ENCODE measurements at places on chromosomes 5 and 9.

GRCh38 chr9:113340011-113340699 lies at the start of gene WDR31:
Gene WDR31, minus strand, starts transcription at chr9:113340275. Its CDS starts 8,253 bp downstream, at chr9:113332022.
- peak; percentile 85 for DNase-seq

- DNase-seq, result peak; percentile 71
Observed at GRCh38 chr5:136042665-136043121, 13.9 kb downstream of the TGFBI start.

DNA sequence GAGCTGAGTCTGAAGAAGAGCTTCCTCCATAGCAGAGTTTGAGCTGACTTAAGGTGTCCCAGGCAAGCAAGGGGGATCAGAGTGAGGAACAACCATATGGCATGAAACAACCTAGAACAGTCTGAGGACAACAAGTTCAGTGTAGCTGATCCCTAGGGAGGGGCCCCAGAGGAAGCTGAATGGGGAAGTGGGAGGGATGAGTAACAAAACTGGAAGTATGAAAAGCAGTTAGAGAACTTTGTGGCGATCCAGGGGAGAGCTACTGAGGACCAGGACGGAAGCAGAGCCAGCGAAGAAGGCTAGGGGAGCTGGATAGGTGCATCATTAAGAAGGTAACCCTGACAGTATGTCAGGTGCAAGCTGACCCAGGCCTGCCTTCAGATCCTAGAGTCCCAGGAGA lies 580.8 kb downstream of the BNC2 start:
- no peak for DNase-seq

DNA sequence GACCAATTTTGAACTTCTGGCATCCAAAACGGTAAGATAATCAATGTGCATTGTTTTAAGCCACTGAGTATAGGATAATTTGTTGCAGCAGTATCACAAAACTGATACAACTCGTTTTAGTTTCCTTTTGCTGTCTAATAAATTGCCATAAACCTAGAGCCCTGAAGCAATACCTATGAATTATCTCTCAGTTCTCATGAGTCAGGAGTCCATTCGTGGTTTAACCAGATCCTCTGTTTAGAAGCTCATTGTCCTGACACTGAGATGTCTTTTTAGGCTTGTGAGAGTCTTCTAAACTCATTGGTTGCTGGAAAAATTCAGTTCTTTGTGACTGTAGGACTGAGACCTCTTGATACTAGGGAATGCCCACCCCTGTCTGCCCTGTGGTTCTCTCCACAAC lies 262.9 kb downstream of the SEMA5A start:
- DNase-seq, result peak; percentile 54

- peak; percentile 63 for DNase-seq
Observed at GRCh38 chr5:38426490-38426889, 130.0 kb downstream of the LIFR start.

GRCh38 chr5:56974241-56974640 lies 22.3 kb upstream of the MIER3 start:
- DNase-seq, result no peak

- no peak for DNase-seq
Observed at GRCh38 chr5:68268101-68268851, 52.7 kb downstream of the PIK3R1 start.

GRCh38 chr9:20200991-20201431 lies 412.2 kb upstream of the SLC24A2 start:
- DNase-seq, result no peak

DNA sequence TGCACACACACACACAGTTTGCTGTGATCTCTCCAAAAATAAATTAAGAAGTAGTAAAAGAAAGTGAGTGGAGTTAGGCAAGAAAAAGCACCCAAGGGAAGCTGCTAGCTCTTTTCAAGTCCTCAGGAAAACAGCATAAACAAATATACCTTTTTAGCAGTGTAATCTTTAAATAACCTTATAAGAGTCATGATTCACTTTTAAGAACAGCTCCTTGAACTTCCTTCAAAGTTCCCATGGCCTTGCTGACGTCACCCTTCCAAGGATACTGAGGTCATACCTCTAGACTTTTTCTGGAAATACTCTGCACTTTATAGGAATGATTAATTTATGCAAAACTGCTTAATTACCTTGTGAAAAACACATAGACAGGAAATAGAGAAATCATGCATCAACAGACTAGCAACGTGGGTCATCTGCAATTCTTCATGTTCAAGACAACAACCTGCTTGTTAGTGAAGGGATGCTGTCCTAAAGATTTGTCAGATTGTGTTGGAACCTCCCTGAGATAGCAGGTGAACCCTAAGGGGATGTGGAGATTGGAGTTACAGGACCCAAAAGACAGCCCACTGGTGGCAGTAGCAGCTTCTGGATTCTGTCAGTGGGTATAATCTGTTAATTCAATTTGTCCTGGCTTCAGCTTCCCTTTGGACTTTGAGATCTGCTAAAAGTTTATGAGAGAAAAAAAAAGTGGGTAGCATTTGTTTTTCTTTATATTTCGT lies 229.0 kb downstream of the ELAVL2 start:
- DNase-seq, result no peak

DNA sequence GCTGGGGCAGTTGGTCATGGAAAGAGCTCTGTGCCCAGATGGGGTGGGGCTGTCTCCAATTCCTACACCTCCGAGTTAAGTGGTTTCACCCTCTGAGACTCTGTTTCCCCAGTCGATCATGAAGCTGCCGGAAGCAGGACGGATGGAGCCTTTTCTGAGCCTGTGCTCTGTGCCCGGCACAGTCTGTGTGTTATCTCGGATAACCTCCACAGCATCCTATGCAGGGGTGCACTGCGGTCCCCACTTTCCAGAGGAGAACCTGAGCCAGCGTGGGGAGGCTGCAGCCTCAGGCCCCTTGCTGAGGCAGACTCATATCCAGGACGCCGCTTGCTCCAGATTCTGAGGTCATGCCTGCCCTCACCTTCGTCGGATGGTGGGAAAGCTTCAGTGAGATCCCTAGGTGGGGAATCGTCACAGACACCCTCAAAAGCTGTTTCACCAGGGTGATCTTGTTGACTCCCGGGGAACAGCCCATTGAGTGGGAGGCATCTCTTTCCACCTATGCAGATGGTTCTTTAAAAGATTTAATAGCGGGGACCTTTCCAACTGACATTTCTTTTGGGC lies 6.9 kb upstream of the COL5A1 start:
- no peak for DNase-seq

DNA sequence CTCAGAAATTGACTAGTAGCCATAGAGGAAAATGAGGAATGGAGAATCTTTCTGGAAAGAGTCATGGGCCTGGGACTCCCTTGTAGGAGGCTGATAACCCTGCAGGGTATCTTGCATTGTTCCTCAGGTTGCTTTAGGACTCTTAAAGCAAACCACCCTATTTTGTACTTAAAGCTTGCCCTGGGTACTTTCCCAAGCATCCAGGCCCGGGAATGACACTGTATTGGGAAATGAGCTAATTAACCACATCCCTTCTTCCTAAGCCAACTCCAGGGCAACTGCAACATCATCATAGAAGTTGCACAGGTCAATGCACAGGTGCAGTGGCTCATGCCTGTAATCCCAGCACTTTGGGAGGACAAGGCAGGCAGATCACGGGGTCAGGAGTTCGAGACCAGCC lies 55.9 kb downstream of the UGCG start:
- DNase-seq, result peak; percentile 75

DNA sequence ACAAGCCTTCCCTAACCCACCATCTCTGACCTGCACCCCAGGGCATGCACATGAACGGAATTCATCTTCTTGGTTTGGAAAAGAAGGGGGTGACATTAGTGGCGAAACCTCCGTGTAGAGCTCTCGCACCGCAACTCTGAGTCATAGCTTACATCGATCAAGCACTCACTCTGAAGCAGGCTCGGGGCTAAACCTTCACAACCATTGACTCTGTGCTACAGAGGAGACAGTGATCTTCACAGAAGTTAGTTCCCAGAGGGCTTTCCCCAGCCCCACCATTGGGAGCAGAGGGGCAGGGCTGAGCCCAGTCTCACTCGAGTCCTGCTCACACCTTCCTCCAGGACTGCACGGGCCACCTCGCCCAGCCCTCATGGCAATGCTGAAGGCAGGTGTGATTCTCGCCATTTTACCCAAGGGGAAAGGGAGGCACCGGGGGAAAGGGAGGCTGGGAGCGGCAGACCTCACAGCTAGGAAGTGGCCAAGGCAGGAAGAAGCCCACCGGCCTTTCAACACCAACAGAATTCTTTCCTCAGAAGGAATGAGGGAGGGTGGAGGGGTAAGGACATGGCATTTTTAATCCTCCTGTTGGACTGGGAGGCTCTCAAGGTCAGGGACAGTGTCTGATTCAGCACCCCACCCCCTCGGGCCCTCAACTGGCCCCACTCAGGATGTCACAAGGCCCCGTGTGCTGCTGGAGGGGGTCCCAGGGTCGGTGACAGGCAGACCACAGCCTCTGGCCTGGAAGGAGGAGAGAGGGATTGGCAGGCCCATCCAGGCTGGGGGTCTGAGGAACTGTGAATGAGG lies 25.9 kb upstream of the IL17B start:
- DNase-seq, result peak; percentile 97

GRCh38 chr5:76114179-76114851 lies 31.1 kb downstream of the SV2C start:
- DNase-seq, result no peak

GRCh38 chr9:134064711-134065110 lies 3.1 kb downstream of the BRD3 start:
- no peak for DNase-seq

DNA sequence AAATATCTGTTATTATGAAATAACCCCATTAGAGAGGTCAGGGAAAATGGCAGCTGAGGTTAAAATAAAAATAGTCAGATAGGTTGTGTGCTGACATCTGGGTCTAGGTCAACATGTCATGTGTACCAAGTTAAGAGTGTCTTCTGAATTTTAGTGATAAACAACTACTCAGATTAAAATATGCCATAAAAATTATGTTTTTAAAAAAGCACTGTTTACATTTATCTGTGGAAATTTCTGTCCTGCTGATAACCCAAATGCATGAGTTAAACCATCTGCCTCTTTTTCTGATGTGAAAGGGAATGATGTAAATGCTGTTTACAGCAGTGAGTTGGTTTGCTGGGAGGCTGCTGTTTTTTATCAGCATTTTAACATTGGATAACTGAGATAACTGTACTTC lies 361.2 kb upstream of the TARS1 start:
- DNase-seq, result no peak

DNA sequence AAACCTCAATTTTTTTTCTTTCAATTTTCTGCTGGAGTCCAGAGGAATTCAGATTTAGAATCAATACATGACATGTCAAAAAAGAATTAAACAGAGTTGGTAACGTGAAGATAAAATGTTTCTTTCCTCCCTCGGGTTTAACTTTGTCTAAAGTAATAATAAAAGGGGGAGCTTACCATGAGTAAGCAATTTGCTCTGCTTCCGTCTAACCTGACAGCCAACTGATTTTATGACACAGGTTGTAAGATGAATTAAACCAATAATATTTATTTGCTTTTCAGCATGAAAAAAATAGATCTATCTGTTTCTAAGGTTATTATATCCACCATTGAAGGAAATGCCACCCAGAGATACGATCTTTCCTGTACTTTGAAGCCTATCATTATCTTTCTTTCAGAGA lies 352.6 kb downstream of the OSTF1 start:
- DNase-seq, result no peak

DNA sequence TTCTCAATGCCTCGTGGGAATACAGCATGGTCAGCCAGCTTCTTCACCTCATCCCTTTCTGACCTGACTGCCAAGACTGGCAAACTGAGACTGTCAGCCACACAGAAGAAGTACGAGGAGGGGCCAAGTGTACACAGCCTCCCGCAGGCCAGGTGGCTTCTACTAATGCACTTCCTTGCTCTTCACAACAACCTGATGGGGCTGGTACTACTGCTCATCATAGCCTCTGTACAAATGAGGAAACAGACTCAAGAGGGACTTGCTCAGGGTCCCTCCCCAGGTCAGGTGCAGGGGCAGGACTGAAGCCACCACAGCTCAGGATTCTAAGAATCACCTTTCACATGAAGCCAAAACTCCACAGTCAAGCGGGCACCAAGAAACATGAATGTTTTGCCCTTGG lies 21.3 kb downstream of the NIPAL4 start:
- DNase-seq, result no peak

DNA sequence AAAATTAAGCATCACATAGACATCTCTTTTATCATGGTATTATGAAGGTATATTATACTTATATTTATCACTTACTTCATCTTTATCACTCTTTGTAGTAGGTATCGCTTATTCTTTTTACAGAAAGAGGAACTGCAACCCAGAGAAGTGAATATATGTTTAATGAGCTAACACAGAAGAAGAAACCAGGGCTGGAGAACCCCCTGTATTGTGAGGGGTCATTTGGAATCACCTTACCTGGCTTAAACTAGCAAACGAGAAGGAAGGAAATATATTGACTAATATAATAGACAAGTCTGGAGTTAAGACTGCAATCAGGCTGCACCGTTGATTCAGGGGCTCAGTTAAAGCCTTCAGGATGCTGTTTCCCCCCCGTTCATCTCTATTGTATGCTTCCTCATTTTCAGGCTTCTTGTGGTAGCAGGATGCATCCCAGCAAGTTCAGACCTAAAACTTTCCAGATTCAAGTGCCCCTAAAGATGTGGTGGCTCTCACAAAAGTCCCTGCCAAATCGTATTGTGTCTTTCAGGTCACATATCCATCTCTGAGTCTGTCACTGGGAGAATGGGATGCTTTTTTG lies 146.4 kb downstream of the GCNT1 start:
- no peak for DNase-seq

- DNase-seq, result peak; percentile 62
Observed at GRCh38 chr5:95673081-95673480, 9.7 kb downstream of the SPATA9 start.

- peak; percentile 66 for DNase-seq
Observed at GRCh38 chr5:132364319-132364718, 5.2 kb upstream of the SLC22A5 start.

GRCh38 chr9:122222791-122223190 lies 6.0 kb downstream of the LHX6 start:
- DNase-seq, result no peak

DNA sequence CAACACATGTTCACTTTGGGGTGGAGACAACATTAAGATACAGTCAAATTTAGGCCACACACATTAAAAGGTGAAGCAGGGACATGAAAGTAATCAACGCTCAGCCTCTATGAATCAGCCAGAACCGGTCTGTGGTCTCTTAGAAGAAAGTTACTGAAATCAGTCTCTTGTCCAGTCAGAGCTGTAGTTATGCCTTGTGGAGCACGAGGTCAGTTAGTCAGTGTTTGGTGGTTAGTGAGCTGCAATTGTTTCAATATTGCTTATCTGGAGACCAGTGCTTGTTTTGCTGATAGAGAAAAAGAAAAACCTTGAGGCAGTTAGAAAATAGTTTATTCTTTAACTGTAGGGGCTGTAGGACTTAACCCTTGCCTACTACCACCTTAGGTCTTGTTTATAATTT lies 157.8 kb upstream of the RASEF start:
- peak; percentile 68 for DNase-seq

DNA sequence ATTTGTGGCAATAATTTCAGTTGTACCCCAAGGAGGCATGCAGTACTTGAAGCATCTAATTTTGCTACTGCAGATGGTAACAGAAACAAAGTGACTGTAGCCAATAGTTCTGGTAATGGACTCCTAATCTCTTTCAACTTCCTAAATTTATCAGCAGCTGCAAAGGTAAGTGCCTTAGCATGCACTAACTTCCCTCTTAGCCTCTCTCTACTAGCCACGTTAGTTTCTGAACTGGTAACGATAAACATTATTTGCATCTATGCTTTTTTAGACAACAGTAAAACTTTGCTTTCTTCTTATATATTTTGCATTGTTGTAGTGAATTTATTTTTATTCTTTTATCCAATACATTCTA lies 6.2 kb upstream of the CKS2 start:
- no peak for DNase-seq

GRCh38 chr9:124004593-124004992 lies 7.0 kb upstream of the LHX2 start:
- no peak for DNase-seq
